ENCODE measurements at places on chromosomes 6 and 20. TPM values are rescaled to one million over a fixed set of nuclear protein-coding genes. Genes with fewer than 3 reads are reported as not detected.
A peak's percentile ranks its signal among the peaks of the same experiment; 100 is the strongest.

DNA sequence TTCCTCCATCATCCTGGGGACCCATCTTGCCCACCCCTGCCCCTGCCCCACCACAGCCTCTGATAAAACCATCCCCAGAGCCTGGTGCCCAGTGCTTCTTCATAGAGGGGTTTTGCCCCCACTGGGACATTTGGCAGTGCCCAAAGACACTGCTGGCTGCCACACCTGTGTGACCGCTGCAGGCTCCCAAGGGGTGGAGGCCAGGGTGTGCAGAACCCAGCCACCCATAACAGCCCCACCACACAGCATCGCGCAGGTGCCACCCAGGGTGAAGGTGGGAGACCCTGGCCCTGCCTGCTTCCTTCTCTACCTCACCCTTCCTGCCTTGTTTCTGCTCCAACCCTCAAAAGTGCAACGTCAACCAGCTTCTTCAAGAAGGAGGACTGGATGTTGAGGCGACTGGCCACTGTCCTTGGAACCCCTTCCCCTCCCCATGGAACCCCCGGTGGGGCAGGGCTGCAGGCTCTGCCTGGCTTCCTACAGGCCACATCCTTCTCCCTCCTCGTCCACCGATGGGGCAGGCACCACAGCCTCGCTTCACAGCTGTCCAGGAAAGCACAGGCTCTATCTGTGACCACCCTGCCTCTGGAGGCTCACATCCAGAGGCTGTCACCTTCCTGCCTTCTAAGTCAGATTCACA is 79.2 kb upstream of the MPC1 start:
- peak; percentile 44 for DNase-seq

- DNase-seq: no peak
These were observed 104.7 kb downstream of the PXDC1 start for GRCh38 chr6:3646616-3647362.

- no peak for DNase-seq
These were observed 69.3 kb downstream of the IBTK start for GRCh38 chr6:82178077-82178758.

DNA sequence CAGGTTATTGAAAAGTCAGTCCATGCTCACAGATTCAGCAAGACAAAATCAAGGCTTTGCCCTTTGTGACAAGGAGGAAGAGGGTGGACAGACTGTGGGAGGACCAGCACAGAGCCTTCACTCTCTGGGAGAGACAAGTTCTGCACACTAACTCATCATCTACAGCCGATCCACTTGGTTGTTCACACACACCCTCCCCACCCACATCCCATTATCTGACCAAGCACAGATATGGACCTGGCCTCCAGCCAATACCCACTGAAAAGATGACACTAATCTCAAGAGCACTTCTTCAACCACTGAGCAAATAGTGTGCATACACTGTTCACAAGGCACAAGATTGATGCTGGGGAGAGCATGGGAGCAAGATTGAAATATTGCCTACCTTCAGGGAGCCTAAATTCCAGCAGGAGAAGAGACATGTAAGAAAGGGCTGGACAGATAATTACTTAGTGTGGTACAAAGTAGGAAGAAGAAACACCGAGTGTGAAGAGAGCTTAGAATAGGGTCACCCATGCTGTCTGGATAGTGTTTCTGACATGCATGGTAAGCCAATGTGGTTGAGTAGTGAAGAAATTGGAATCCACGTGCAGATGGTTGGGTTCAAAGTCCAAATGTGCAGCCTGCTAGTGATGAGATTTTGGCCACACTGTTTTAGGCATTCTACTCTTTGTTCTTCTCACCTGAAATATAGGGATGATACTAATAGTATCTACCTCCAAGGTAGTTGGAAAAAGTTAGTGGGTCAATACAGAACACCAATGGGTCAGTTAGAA is 21.7 kb upstream of the IL17A start:
- no peak for DNase-seq

GRCh38 chr6:27550692-27551091 is 77.8 kb upstream of the ZNF184 start:
- no peak for DNase-seq

DNA sequence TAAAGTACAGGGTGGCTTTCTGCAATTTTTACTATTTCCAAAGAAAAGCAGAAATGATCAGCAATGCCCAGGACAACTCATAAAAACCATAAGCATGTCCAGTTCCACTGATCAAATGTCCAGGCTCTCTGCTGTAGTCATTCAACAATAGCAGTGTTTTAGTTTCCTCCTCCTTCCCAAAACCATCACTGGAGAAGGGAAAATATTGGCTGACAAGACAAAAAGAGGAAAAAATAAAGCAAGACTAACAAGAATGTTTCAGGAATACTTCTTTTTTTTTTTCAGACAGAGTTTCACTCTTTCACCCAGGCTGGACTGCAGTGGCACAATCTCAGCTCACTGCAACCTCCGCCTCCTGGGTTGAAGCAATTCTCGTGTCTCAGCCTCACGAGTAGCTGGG is 2.2 kb downstream of the UQCC1 start:
- no peak for DNase-seq

- no peak for DNase-seq
These were observed 71.3 kb downstream of the MANEA start for GRCh38 chr6:95648636-95649035.

DNA sequence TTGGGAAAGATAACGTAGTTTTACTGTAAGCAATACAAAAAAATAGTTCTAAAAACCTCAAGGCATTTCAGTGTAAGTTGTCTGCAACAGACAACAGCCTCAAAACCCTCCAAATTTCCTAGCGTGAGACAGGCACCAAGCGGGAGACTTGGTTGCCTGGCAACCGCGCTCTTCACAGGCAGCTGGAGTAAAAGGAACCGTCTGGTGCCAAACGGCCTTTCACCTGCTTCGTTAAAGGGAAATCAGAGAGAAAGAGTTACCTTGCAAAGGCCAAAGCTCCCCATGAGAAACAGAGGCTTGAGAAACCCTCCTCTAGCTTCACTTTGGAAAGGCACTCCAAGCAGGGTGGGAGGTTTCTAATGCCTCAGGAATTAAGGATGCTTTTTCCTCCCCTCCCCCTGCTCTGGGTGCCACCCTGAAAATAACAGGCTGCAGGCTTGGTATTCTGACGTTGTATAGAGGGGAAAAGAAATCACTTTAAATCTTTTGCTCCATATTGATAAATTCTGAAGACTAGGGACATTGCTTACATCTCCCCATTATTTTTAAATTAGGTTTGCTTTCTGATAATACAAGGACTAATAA is 129.7 kb upstream of the UFL1 start:
- DNase-seq: no peak

GRCh38 chr20:44917399-44917798 is 7.5 kb downstream of the PABPC1L start:
- DNase-seq: no peak

GRCh38 chr6:129189266-129189665 is 306.3 kb downstream of the LAMA2 start:
- no peak for DNase-seq

DNA sequence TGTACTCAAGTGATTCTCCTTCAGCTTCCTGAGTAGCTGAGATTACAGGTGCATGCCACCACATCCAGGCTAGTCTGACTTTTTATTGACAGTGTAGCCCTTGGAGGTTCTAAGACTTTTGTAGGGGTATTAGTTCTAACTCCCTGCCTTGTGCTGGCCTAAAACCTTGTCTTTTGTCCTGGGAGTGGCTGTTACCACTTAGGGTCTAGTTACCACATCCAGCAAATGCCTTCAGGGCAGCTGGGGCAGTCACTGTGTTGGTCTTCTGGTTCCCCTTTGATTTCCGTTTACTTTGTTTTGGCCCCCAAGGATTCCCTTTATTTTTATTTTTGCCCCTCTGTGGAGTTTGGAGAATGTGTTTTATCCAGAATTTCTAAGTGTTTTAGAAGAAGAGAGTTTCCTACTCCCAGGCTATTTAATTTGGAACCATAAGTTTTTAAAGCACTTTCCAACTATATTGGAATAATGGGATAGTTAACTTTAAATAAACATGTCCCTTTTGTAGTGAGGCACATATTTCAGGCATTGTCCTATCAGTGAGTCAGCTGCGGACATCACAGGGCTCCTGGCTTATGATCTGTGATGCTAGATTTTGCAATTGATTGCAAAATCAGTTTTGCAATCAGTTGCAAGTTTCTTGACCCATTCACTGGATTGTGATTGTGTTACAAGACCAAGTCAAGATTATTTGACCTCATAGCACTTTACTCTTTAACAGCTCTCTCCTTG is 25.0 kb downstream of the IL22RA2 start:
- DNase-seq: no peak

DNA sequence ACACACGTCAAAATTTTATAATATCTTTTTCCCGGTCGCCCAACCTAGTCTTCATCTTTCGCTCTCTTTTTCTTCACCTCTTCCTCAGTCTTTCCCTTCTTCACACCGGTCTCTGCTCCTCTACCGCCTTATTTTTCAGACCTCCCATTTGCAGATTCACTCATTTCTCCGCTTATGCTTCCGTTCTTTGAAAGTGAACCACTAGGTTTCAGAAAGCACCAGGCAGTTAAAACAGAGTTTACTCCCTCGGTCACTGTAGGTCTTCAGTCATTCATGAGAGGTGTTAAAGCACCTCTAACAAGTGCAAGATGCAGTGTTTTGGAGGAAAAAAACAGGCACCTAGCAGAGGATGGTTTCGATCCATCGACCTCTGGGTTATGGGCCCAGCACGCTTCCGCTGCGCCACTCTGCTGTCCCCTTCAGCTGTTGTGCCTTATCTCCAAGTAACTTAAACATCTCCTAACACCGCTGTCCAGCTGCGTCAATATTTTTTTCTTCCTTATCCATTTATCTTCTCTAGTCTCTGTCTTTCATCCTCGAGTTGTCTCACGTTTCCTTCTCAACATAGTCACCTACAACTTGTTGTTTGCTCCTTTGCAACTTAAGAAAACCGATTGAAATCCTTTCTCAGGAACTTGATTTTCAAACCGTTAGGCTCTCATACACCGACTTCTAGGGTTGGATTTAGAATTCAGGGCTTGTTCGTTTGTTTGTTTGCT is 119.7 kb upstream of the ZNF184 start:
- DNase-seq: no peak

GRCh38 chr6:33289784-33290315 is 449 bp downstream of the PFDN6 start:
- no peak for DNase-seq

The CGA gene
- total RNA-seq: not detected

The HLA-DQA1 gene
- total RNA-seq: 0.67 TPM

The TRIM10 gene
- 7.0 TPM for total RNA-seq

The TULP1 gene
- total RNA-seq: not detected

The ARG1 gene
- total RNA-seq: not detected
